ENCODE measurements at places on chromosomes 7 and 10.
A peak's percentile ranks its signal among the peaks of the same experiment; 100 is the strongest.

DNA sequence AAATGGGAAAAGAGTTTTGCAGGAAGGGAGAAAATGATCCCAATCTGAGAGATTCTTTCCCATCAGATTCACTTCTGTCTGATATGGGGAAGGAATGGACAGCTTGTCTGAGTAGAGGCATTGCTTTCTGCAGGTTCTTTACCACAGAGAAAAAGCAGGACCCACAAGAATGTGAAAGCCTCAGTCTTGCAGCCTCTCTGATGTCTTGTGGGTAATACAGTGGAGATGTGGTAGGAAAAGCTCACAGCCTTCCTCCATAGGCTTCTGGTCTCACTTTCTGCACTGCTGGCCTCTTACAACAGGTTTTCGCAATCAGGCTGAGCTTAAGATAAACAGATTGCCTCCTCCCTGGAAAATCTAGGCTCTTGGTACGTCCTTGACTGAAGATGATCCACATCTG is 551 bp downstream of the IFIT1 start:
- peak; percentile 57 for DNase-seq

GRCh38 chr10:97911217-97911616 is 61.6 kb downstream of the GOLGA7B start:
- DNase-seq: no peak

DNA sequence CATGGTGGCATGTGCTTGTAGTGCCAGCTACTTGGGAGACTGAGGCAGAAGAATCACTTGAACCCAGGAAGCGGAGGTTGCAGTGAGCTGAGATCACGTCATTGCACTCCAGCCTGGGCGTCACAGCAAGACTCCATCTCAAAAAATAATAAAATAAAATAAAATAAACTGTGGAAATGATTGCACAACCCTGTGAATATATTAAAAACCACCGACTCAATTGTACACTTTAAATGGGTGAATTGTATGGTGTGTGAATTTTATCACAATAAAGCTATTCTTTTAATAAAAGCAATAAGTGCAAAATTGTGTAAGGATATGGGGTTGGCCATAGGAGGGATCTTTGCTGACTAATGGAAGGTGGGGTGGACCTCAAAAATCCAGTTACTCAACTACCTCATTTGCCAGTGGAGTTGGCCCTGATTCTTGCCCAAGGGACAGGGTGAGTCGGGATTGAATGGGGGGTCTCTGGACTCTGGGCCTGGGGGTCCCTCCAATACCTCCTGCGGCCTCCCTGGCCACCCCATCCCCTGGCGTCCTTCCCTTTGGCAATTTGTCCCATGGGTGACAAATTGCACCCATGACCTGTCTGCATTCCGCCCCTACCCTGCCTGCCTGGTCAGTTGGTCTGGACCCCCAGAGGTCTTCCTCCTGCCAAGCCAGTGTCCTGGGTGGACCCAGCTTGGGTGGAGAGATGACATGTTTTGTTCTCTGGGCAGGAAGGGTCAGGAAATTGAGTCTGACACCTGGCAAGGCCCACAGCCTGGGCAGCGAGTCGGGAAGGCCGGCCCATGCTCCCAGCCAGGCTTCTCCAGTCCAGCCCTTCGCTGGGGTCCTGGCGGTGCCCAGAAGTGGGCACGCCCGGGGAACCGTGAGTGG is 61.7 kb upstream of the ELN start:
- DNase-seq: no peak

- no peak for DNase-seq
Observed at GRCh38 chr7:11170175-11170574, 196.5 kb downstream of the PHF14 start.

DNA sequence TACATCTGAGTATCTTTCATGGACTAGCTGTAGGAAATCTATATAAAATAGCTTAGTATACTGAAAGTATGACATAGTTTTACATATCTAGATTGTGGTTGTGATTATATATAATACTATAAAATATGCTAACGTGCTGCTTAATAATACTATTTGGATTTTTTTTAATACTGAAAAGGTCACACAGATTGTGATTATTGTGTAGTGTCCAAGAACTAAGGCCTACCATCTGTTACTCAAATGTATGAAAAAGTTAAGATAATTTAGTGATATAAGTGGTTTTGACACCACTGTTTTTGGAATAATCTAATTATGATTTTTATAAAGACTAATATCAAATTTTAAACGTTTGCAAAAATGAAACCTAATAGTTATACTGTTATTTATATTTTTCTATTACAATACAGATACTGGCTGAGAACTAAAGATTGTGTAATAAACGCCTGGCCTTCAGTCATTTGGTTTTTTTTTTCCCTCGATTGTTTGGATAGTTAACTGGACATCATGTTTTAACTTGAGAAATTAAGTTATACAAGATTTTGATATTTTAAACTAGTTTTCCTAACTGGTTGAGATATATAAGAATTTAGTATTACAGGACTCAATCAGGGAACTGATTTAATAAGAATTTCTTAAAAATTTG is 12.6 kb downstream of the PTEN start:
- peak; percentile 46 for DNase-seq

GRCh38 chr10:58781873-58782488 is 269.3 kb downstream of the BICC1 start:
- DNase-seq: peak; percentile 0

- DNase-seq: no peak
Observed at GRCh38 chr10:112213098-112213823, 29.7 kb upstream of the GPAM start.

GRCh38 chr10:27743012-27743876 is 2.4 kb downstream of the MKX start:
- DNase-seq: no peak

GRCh38 chr10:4813023-4813422 is 13.0 kb upstream of the AKR1E2 start:
- no peak for DNase-seq

GRCh38 chr10:3740157-3740871 is 44.7 kb downstream of the KLF6 start:
- peak; percentile 24 for DNase-seq

GRCh38 chr10:15370212-15370855 is 755 bp downstream of the FAM171A1 start:
- no peak for DNase-seq

DNA sequence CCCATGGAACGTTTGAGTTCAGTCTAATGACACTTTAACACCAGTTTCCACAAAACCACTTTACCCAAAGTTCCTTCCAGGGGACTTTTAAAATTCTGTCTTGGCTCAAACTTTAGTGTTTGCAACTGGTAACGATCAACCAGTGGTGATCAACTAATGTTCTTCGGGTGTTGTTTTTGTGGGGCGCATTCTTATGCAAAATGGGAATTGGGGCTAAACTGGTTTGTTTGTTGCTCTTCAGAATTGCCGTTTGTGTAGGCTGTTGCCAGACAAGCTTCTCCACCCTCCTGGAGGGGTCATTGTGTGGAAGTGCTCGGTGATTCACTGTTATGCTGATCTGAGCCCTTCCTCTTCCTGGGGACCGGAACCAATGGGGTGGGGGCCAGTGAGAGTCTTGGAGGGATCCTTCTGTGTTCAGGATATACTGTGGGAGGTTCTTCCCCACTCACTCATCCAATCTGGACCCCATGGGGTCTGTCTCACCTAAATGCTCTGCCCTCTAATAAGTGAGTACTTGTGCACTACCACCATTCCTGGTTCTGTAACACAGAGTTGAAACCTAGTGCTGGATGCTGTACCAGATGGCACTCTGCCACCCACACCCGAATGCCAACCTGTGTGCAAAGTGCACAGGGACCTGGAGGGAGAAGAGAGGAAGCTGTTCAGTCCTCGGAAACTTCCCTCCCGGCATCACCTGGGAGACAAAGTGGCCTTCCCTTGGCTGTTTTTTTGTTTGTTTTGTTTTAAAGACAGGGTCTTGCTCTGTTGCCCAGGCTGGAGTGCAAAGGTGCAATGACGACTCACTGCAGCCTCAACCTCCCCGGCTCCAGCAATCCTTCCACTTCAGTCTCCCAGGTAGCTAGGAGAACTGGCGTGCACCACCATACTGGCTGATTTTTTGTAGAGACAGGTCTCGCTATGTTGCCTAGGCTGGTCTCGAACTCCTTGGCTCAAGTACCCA is 2.1 kb downstream of the NFE2L3 start:
- DNase-seq: peak; percentile 28

GRCh38 chr10:25725917-25726716 is 207.9 kb upstream of the MYO3A start:
- peak; percentile 41 for DNase-seq

DNA sequence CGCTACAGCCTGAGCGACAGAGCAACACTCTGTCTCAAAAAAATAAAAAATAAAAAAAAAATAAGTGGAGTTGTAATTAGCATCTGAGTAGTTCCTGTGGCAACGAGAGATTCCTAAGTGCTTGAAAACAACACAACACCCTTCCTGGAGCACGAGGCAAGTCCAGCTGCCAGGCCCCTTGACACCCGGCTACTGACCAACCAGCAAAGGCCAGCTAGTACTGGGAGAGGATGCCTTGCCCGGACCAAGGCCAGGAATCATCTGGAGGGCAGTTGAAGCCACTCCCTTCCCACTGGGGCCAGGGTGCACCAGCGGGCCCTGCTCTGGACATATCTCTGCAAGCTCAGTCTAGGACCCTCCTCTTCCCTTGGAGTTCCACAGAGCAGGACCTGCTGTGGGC is 536 bp downstream of the C10orf105 start:
- no peak for DNase-seq

GRCh38 chr10:128115356-128115755 is 10.9 kb downstream of the MKI67 start:
- DNase-seq: no peak

- no peak for DNase-seq
Observed at GRCh38 chr7:79489371-79489770, 35.9 kb upstream of the MAGI2 start.

- no peak for DNase-seq
Observed at GRCh38 chr10:20446561-20447193, 450.4 kb downstream of the NEBL start.

DNA sequence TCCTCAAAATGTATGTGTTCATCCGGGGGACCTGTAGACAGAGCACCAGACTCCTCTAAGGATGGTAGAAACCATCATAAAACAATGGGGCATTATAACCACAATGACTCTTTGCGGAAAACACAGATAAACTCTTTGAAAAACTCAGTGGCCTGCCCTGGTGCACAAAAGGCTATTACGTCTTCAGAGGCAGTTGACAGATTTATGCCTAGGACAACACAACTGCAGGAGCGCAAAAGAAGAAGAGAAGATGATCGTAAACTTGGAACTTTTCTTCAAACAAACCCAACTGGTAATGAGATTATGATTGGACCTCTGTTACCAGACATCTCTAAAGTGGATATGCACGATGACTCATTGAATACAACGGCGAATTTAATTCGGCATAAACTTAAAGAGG is 6.0 kb downstream of the RBM48 start:
- no peak for DNase-seq

GRCh38 chr10:79399223-79399831 is 46.1 kb downstream of the ZCCHC24 start:
- DNase-seq: no peak

GRCh38 chr10:87861566-87861952 is 1.8 kb downstream of the KLLN start:
- DNase-seq: peak; percentile 70

DNA sequence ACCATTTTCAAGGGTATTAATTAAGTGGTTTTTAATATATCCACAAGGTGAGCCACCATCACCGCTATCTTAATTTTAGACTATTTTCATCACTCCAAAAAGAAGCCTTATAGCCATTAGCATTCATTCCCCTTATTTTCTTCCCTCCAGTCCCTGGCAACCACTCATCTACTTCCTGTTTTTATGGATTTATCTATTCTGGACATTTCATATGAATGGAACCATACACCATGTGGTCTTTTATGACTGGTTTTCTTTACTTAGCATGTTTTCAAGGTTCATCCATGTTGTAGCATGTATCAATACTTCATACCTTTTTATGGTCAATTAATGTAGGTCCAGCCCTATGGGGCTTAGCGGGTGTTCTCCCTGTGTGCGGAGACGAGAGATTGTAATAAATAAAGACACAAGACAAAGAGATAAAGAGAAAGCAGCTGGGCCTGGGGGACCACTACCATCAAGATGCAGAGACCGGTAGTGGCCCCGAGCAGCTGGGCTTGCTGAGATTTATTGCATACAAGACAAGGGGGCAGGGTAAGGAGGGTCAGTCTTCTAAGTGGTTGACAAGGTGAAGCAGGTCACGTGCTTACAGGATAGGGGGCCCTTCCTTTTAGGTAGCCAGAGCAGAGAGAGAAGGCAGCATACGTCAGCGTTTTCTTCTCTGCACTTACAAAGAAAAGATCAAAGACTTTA is 14.6 kb downstream of the WBP1L start:
- DNase-seq: no peak

GRCh38 chr7:94633014-94633341 is 23.0 kb downstream of the SGCE start:
- DNase-seq: no peak

DNA sequence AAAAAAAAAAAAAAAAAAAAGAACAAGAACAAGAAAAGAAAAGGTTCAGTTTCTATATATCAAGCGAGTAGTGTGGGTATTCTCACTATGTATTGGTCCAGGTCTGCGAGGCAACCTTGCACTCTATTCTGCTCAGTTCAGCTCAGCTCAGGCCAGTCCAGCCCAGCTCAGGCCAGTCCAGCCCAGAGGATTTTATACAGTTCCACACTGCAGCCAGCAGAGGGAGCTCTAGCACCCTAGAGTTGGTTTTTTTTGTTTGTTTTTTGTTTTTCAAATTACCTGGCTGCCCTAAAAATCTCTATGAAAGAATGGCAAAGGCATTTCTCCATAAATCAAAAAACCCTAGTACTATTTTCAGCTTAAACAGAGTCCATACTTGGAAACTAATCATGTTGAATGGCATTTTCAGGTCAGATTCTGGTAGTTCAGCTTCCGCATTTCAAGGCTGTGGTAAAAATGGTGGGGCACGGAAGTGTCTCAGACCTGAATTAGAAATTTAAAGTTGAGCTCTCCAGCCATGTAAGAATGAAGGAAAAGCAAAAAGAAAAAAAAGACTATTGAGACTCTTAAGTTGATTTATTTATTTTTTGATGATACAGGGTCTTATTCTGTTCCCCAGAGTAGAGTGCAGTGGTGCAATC is 55.2 kb upstream of the GSDME start:
- peak; percentile 40 for DNase-seq

DNA sequence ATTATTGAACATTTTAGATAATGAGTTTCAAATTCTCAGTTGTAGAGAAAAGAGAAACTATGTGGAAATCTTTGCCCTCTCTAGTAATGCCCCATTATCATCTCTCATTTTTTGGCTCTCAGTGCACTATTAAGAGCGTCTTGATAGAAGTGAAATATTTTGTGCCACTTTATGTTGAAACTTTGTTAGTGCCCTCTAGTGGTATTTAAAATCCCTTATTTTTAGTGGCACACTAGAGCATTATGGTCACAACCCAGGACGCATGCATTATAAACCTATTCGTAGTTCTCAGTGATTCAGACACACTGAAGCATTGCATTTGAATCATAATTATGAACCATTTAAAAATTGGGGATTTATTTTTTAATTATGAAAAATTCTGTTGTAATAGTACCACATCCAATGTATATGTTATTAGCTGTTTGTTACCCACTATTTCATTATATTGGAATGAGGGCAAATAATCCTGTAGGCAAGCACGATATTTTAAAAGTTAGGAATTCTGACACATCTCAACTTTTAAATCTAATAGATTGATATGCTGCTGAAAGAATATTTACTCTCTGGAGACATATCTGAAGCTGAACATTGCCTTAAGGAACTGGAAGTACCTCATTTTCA is 21.9 kb downstream of the PDCD4 start:
- peak; percentile 67 for DNase-seq

Measured in AML-193 (cell line).